ENCODE measurements at places on chromosomes 5 and 9.

GRCh38 chr5:122874179-122874875 lies 28.9 kb downstream of the SNX24 start:
- peak; percentile 5 for DNase-seq

DNA sequence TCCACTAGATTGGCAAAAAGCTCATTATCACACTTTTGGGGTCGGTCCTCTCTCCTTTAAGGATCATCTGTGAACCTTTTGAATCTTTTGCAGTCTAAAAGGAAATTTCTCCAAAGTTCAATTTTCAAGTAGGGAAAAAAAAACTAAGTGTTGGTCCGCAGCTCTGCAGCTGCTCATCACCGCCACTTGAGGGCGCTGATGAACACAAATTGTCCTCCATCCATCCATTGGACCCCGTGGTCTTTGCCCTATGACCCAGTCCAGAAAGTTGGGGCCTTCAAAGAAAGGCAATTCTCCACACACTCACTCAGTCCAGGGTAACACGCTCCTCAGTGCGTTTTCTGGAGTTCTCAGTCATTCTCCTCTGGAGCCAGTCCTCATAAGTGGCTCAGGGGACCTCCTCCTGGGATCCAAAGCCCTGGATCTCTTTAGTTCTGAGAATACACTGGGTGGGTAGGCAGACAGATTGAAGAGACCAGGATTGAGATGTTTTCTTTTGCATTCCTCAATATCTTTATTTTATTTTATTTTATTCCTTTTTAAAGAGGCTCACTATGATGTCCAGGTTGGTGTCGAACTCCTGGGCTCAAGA lies 63.6 kb upstream of the SLC28A3 start:
- no peak for DNase-seq

- no peak for DNase-seq
Observed at GRCh38 chr5:7000310-7000709, 287.1 kb downstream of the TENT4A start.

GRCh38 chr5:155013526-155013925 lies at the start of gene KIF4B:
TSS of gene KIF4B (plus strand) at chr5:155013755. CDS start at chr5:155013860, 105 bp downstream.
- DNase-seq = no peak

DNA sequence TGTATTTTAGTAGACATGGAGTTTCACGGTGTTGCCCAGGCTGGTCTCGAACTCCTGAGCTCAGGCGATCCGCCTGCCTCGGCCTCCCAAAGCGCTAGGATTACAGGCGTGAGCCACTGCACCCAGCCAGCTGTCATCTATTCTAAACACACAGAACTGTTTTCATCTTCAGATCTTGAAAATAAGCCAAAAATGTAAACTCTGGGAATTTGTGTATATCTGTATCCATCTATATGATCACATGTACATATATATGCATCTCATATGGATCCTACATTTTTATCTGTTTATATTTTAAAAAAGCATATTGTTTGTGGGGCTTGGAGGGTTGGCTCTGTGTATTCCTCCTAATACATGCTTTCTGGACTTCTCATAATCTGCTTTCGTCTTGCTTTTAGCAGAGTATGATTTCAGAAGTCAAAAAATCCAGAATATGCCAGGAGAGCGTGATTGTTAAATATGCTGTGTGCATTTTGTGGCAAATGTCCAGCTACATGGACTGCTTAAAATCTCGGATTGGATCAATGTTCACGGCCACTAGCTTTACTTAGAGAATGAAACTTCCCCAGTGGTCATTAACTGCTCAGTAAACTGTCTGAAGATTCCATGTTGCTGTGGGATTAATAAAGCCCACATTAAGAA lies 274.4 kb upstream of the IRX1 start:
- no peak for DNase-seq

- no peak for DNase-seq
Observed at GRCh38 chr9:70795841-70796240, 325.6 kb downstream of the TRPM3 start.
